ENCODE measurements at places on chromosomes 5 and 9.

GRCh38 chr9:136482046-136482792 is 621 bp downstream of the SEC16A start:
- DNase-seq, result no peak

DNA sequence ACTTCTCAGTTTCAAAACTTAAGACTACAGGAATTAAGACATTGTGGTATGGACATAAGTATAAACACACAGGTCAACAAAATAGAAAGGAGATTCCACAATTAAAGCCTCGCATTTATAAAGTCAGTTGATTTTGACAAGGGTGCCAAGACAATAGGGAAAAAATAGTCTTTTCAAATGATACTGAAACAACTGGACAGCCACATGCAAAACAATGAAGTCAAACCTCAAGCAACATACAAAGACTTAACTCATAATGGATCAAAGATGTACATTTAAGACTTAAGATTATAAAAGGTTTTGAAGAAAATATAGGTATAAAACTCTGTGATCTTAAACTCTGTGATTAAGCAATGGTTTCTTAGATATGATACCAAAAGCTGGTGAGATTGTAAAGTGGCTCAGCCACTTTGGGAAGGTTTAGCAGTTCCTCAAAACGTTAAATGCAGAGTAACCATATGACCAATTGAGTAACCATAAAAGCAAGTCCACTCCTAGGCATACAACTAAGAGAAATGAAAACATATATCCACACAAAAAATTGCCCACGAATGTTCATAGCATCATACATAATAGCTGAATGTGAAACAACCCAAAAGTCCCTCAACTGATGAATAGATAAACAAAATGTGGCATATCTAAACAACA is 22.0 kb downstream of the HINT1 start:
- no peak for DNase-seq

- DNase-seq, result peak; percentile 89
Measured at GRCh38 chr9:104991144-104991953, 63.4 kb upstream of the ABCA1 start.

DNA sequence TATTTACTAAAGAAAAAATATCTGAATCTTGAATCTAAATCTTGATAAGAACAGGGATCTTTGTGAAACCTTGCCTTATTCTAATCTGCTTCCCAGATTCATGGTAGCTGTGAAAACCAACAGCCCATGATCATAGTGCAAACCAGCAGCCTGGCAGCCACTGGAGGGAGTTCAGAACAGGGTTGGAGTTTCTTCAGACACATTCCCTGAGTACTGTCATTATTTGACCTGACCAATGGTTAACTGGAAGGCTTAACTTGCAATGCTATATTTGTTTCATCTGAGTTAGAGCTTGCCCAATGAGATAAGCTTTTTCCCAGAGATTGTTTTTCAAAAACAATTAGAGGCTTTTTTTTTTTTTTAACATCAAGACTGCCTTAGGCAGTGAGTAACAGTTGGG is 47.8 kb downstream of the LOX start:
- no peak for DNase-seq

DNA sequence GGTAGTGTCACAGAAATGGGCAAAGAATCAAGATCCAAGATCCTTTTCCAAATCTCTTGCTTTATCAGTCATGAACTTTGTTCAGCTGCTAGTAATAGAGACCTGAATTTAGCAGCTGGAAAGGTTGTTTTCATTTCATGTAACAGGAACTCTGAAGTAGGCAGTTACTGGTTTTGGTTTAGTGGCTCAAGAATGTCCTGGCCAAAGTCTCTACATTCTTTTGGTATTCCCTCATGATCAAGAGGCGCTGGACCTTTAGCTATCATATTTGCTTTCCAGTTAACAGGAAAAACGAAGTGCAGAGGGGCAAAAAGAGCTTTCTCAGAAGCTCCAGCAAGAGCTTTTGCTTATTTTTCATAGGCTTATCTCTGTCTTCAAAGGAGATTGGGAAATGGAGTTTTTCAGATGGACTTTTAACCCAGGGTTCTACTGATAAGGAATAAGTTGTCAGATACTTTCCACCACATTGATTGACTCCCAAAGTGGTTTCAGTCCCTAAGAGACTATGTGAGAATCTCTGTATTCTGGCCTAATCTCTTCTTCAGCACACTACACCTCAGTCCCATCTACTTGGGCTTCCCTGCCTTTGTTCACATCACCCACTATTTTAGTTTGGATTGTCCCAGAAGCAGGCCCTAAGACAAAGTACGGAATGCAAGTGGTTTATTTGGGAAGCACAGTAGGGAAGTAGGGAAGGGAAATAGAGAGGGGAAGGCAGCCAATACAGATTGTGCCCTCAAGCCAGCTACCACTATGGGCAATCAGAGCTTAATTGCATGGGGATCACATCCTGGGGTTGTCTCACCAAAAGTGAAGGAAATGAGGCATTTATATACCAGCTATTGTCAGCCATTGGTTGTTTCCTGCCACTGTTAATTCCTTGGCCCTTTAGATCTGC is 359.3 kb downstream of the LRRC70 start:
- DNase-seq, result no peak

GRCh38 chr5:171654881-171655280 is 130.7 kb upstream of the SMIM23 start:
- DNase-seq, result no peak

DNA sequence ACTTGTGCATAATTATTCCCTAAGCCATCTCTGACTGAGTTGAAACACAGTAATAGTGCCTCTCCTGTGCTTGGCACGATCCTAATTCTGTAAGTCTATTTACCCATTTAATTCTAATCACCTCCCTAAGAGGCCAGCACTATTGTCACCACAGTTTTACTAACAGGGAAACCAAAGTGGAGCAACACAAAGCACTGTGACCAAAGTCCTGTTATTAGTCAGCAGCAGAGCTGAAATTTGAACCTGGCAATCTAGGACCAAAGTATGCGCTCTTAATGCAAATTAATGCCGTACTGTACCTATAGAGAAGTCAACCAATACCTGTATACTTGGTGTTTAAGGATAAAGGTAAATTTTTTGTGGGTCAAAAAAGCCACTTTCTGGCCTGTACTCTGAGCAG is 77.1 kb upstream of the CNTLN start:
- DNase-seq, result no peak

- no peak for DNase-seq
Measured at GRCh38 chr9:7118633-7119032, 360.9 kb downstream of the KDM4C start.

DNA sequence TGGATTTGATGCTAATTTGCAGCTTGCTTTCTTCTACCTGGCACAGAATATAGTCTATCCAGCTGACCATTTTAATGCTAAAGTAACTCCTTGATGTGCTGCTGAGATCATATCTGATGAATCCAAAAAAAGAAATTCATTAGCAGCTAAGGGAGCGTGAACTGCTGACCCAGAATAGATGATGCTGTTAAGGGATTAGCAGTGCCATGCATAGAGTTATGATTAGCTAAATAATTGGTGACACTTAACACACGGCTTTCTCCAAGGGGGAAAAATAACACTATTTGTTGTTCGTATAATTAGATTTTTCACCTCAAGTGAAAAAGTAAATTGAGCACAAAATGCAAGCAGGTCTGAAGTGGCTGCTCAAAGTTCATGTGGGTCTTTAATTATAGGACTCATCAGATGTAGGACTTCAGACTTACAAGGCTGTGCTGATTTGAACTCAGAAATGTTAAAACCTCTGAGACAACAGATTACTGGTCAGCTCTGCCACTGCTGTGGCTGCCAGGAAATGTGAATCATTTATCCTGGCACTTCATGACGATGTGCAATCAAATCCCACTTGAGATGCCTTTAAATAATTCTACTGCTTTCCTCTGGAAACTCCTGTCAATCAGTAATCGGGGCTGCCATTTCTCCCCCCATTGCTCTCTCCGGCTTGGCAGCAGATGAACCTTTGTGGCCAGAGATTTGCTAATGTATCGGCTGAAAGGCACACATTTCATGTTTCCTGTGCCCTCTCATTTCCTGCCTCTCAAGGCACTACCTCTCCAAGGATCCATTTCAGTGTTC is 291.6 kb upstream of the C9orf72 start:
- DNase-seq, result no peak

DNA sequence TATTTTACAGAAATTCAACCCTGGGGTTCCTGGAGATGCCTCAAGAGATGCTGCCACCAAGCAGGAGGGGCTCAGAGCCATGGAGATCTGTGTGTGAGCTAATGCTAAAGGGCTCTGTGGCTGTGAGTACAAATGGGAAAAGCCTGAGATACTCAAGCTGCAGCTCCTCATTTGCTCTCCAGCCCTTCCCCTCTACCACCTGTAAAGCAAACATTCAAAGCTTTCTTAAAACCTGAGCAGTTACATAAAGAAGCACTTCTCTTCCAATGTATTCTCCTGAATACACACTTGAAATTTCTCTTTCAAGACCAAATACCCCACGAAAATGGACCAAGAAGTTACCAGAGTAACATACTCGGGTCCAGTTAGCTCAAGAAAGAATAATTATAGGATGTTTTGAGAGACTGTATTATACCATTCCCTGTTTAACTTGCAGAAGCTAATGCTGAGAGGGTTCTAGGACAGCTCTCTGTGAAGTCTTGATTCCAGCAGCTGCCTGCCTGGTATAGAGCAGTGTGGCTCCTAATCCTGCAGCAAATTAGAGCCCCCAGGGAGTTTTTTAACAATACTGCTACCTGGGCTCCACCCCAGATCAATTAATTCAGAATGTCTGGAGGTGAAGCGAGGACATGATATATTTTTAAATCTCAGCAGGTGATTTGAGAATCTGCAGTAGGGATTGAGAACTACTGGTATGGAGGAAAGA is 21.1 kb downstream of the RGS7BP start:
- no peak for DNase-seq

GRCh38 chr9:95966306-95966705 is 90.8 kb downstream of the ERCC6L2 start:
- DNase-seq, result no peak

DNA sequence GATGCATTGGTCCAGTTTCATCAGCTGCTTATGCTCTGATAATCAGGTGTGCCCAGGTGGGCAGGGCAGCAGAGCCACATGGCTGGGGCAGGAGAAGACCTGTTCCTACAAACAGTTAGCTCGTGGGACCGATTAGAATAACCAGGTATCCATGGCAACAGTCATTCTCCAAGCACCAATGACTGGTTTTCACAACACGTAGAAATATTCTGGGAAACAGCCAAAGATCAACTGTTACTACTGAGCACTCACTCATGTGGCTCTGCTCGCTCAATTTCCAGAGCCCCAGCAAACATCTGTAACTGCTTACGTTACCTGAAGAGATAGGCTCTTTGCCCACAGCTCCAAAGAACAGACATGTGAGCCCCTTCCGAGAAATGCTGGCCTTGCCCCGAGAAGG is 302.0 kb downstream of the AGTPBP1 start:
- no peak for DNase-seq
